ENCODE measurements at places on chromosomes 4 and X.

DNA sequence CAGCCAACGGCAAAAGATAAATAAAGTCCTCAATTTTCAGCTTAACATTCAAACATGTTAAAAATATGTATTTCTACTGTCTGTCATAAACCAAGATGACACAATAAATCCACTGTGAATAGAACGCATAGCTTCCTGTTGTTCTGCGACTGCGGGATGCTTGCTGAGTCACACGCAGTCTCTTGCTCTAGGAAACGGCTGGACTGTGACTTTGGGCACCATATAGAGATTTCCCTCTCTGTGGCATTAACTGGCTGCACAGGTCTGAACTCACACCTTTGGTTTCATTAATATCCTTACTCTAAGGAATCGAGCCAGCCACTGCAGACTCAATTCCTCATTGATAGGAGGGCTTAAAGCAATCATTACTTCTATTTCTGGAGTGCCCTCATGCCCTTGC, 8.4 kb downstream of the BEND4 start:
- no peak for DNase-seq

- no peak for DNase-seq
Observed at GRCh38 chrX:109992203-109992602, 10.7 kb upstream of the TMEM164 start.

- no peak for DNase-seq
Observed at GRCh38 chr4:150108691-150109090, 30.4 kb downstream of the DCLK2 start.

DNA sequence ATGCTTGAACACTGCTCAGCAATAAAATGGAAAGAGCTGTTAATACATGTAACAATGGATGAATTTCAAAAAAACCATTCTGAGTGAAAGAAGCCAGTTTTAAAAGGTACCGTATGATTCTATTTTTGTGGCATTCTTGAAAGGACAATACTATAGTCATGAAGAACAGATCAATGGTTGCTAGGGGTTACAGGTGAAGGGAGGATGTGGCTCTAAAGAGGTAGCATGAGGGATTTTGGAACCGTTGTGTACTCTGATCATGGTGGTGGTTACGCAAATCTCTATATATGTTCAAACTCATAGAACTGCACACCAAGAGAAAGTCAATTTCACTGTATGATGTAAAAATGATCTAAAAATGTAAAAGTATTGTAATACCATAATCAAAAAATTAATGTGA, 40.0 kb upstream of the CTAG2 start:
- DNase-seq, result no peak

- DNase-seq, result no peak
Observed at GRCh38 chr4:183816882-183817509, 88.1 kb upstream of the STOX2 start.

DNA sequence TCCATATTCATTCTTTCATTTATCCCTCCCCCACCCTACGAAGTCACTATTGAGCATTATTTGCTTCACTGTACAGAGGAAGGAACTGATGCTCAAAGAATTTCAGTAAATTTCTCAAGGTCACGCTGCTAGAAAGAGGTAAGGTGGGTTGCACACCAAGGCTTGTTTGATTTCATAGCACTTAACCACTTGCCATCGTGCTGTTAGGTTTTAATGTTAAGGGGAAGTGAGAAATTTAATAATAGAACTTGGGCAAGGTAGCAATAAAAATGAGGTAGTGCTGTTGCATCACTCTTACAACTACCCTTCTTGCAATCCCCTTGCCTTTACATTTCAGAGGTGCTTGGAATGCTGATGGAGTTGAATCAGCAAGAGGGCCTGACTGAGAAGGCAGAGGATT, 343.1 kb downstream of the MID1IP1 start:
- no peak for DNase-seq
